Progenitor cell of endocrine pancreas (in vitro differentiated cells): ENCODE measurements at places on chromosomes 7 and 10.

GRCh38 chr7:138089080-138089901, 13.0 kb downstream of the AKR1D1 start:
- no peak for DNase-seq

DNA sequence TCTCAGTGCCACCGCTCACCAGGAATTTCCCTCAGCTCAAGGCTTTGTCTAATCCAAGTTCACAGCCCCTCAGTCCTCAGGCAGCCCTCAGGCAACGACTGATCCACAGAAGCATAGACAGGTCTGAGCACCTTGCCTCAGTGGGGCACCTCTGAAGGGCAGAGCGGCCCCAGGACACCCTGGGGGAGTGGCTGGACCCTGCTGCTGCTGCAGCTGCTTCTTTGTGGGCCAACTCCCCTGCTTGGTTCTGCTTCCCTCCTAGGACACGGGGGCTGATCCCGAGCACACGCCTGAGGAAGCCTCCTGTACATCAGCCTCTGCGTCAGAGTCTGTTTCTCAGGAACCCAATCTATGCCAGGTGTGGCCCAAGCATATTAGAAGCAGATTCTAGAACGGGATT, 16.2 kb downstream of the CUZD1 start:
- DNase-seq: no peak

GRCh38 chr7:155269766-155270585, 27.7 kb upstream of the INSIG1 start:
- DNase-seq: no peak

DNA sequence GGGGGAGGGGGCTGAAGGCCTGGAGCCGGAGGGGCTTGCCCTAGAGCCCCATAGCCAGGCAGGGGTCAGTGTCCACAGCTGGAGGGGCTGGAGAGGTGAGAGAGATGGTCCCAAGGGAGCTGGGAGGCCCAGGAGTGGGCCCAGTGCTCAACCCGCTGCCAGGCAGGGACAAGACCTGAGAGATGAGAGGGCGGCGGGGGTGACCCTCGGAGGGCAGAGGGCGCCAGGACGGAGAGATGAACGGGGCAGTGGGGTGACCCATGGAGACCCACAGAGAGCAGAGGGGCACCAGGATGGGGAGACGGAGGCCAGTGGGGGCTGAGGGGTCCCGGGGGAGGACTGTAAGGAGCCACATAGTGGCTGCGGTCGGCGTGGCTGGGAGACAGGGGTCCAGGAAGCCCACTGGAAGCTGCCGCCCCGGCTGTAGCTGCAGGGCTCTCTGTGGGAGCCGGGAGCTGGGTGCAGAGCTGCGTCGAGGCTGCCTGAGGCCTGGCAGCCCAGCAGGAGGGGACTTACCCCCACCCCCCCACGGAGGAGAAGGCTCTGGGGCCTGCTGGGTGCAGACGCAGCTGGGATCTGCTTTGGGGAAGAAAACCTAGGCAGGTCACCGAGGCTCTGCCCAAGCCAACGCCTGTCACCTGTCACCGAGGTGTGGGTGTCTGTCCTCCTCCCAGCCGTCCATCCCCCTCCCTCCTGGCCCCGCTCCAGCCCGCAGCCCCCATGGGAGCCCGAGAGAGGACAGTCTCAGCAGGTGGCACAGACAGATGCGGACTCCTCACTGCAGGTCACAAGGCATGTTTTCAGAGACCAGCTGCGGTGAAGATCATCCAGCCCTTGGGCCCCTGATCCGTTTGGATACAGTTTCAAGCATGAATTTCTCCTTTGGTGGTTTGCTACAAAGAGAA, 25.1 kb downstream of the PWWP2B start:
- no peak for DNase-seq

- no peak for DNase-seq
Measured at GRCh38 chr7:42914421-42915045, 2.7 kb upstream of the C7orf25 start.

- DNase-seq: no peak
Measured at GRCh38 chr10:88913127-88913526, 33.1 kb downstream of the STAMBPL1 start.

DNA sequence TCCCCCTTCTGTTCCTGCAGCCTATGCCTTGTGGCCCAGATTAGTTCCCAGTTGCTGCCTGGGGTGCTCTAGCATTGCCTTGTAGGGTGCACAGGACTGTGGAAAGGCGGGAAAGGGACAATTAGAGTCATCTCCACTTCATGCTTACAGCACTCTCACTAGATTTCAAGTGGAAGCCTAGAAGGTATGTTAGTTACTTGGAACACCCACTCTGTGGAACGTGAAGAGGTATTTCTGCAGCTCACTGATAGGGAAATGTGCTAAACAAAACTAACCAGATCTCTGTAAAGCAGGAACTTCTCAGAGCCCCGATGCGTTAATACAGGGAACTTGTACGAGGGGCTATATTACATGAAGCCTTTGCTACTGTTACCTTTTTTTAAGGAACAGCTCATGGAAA, 19.4 kb downstream of the STMP1 start:
- DNase-seq: no peak

GRCh38 chr10:35606430-35606829, 1.3 kb downstream of the GJD4 start:
- no peak for DNase-seq

- no peak for DNase-seq
Measured at GRCh38 chr7:7110706-7111105, 71.6 kb upstream of the C1GALT1 start.

DNA sequence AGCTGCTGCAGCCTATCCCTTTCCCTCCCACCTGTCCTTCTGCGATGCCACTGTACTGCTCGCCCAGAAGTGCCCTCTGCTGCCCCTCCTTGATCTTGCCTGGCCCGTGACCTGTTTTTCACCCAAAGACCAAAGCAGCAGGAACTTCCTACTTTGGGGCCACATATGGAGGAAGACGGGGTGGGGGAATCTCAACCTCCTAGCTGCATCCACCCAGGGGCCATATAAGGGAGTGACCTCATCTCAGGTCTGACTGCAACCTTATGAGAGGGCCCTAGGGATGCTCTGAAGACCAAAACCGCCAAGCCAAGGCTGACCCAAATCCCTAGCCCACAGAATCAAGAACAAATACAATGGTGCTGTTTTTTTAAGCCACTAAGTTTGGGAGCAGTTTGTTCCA, 15.7 kb downstream of the PRKCQ start:
- no peak for DNase-seq

GRCh38 chr10:125661941-125662515, 20.9 kb downstream of the TEX36 start:
- no peak for DNase-seq

GRCh38 chr7:69504733-69505420, 93.4 kb upstream of the AUTS2 start:
- no peak for DNase-seq

DNA sequence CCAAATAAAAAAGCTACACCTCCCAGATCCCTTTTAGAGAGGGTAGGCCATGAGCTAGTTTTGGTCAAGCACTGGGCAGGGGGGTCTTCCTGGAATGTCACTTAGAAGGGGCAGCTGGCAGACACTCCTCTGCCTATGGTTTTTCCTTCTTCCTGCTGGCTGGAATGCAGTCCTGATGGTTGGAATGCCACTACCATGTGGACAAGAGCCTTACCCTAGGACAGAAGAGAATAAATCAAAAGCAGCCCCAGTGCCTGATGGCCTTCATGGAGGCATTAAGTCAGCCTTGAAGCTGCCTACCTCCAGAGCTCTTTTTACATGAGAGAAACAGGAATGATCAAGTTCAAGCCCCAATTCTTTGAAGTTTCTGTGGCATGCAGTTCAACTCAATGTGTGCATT, 43.5 kb upstream of the SORBS1 start:
- no peak for DNase-seq

DNA sequence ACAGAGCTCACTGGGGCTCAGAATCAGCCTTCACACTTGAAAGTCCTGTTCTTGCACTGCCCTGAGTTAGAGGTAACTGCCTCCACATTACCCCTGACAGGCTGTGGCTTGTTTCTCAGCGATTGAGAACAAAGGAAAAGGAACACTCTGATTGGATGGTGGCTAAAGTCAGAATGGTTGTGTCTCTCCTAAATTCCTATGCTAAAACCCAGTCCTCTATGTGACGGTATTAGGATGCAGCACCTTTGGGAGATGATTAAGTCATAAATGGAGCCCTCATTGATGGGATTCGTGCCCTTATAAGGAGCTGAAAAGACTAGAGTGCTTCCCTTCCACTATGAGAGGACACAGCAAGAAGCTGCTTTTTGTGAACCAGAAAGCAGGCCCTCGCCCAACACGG, 38.9 kb upstream of the DGKI start:
- DNase-seq: no peak

DNA sequence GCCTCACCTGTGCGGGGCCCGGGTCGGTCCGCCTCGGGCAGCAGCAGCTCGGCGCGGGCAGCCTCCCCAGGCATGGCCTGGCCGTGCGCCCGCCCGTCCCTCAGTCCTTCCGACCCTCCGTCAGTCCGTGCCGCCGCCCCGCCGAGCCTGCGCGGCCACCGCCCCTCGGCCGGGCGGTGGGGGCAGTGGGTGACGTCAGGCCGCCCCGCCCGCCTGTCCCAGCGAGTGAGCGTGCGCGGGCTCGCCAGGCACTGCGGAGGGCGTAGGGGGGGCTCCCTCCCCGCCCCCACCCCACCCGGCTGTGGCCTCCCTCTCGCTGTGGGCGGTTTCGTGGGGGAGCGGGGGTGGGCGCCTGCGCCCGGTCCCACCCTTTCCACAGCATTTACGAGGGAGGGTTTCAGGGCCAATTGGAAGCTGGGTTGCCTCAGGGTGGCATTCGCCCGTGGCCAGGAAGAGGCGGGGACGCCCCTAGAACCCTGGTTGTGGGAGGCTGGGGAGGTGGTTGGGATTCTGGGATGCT, at the start of gene NACAD:
NACAD (minus strand) TSS at position 149 of the 520 bp plus-strand sequence; CDS start at position 74, 75 bp downstream.
- DNase-seq: no peak

DNA sequence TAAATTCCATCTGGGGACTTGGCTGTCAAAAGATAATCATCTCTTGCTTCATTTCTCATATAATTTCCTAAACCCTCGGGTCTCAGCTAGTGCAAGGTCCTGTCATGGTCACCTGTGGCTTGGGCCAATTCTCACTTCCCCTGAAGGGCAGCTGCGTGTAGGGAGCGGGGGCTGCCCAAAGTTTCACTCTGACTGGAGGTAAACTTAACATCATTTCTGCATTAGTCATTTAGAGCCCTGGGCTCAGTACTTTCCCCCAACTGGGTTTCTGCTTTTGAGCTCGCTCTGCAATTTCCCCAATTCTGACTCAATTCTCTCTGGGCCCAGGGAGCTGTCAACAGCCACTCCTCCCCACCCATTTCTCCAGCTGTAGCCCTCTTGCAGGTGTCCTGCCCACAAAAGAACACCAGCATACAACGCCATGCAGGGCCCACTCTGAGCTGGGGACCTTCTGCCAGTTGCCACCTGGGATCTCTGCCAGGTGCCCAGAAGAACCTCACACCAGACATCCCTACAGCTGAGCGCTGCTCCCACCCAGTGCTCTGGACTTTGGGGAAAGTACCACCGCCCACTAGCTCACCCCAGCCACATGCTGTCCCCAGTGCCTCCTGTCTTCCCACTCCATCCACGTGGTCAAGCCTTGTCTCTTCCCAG, 37.9 kb downstream of the VOPP1 start:
- no peak for DNase-seq

DNA sequence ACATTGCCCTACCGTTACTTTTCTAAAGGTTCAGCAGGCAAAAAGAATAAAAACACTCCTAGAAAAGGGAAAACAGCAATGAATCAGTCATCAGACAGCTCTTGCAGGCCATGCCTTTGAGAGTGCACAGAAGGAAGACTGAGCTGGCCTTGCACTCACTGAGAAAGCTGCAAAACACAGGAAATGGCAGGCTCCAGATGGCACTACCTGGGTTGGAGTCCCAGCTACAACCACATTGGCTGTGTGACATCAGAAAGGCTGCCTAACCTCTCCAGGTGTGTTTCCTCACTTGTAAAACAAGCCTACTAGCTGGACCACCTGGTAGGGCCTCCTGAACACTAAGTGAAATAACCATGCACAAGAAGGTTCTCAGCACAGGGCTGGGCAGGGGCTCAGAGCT, 113.7 kb downstream of the SFMBT2 start:
- DNase-seq: no peak

- DNase-seq: no peak
Measured at GRCh38 chr7:108211382-108212201, 81.4 kb upstream of the LAMB4 start.

DNA sequence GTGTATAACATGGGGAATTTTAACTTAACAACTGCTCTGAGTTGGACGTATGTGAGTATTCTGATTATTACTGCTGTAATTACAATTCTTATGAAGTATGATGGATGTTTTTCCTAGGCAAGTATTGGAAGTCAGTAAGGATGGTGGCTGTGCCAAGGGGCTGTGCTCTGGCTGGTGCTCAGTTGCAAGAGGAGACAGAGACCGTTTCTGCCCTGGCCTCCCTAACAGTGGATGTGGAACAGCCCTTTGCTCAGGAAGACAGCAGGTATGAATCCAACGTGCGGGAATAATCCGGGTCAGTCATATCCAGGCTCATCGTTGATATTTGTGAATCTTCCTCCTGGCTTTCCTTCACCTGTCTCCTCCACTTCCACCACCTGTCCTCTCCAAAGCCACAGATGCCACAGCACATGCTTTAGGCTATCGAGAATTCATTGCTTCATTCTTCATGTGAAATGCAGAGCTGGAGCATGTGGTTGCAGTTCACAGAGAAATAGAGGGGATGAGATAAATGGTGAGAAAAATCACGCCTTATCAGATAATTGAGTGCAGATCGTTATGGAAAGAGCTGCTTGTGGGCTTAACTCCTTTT, 141.7 kb downstream of the TWIST1 start:
- no peak for DNase-seq

GRCh38 chr7:67856046-67856445, 859.4 kb downstream of the TYW1 start:
- no peak for DNase-seq

- DNase-seq: no peak
Measured at GRCh38 chr7:17130281-17131059, 168.0 kb upstream of the AHR start.

DNA sequence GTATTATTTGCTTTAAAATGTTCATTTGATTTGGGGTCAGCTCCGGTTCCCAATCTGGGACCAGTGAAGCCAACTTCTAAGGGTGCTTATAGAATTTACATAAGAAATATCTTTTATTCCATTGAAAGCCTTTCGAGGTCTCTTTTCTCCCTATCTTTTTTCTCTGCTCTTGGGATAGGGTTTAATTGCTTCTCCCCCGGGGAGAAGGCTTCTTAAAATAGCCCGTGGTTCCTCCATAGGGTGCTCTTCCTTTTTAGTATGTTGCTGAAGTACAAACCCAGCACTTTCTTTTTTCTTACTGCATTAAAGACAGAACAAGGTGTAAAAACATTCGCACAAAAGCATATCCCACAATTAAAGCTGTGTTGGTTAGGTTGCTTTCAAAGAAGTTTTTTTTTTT, 107.5 kb downstream of the POU6F2 start:
- no peak for DNase-seq

- DNase-seq: no peak
Measured at GRCh38 chr7:78323118-78323517, 524.5 kb downstream of the PHTF2 start.
